ENCODE measurements at places on chromosomes 7 and 10.

- no peak for DNase-seq
Observed at GRCh38 chr7:71216211-71216610, 84.3 kb downstream of the GALNT17 start.

- no peak for DNase-seq
Observed at GRCh38 chr7:77428777-77429231, 12.7 kb upstream of the GSAP start.

- DNase-seq: no peak
Observed at GRCh38 chr7:82263920-82264782, 179.4 kb downstream of the CACNA2D1 start.

DNA sequence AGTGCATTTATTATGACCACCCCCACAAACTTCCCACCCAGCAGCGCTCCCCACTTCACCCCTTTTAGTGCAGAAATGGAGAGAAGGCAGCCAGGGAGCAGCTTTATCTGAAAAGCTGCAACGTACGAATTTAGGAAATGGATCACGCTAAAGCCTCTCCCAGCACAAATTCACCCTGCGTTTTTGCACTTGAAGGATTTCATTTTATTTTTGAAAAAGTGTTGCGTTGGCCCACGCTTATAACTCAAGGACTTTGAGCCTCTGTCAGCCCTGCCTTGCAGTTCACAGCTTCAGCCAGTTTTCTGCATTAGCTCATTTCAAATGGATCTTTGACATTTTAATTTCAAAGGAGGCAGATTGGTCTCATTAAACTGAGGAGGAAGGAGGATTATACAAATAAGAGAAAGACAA is 556.1 kb downstream of the KCNMA1 start:
- no peak for DNase-seq

DNA sequence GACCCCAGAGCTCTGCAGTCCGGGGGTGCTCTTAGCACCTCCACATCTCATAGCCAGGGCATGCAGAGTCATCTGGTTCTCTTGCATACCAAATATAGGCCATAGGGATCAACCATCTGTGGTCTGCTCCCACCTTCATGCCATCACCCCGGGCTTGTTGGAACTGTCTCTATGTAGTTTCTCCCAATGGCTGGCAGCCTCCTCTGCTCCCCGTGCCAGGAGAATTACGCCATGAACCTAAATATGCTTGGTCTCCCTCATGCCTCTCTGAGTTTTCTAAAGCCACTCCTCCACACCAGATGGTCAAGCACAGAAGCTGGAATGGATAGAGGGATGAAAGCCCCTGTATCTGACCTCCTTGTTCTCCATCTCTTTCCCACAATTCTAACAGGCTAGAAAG is 302.6 kb upstream of the MYO3A start:
- DNase-seq: no peak

DNA sequence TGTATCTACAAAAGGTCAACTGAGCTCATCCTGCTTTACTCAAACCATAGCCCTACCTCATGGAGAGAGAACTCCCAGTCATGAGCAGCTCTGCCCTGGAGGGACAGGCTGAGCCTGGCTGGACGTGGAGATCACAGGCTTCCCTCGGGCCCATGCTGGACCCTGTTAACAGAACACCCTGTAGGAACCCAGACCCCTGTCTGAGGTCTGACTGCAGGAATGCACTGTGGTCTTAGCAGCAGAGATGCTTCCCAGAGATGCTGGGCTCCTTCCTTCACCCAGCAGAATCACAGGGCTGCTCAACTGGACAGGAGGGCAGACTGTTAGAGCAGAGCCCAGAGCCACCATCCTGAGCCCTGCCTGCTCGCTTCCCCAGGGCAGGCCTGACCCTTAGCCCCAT is 814 bp downstream of the TMEM72 start:
- no peak for DNase-seq

- DNase-seq: no peak
Observed at GRCh38 chr7:80659120-80660055, 20.9 kb downstream of the CD36 start.

DNA sequence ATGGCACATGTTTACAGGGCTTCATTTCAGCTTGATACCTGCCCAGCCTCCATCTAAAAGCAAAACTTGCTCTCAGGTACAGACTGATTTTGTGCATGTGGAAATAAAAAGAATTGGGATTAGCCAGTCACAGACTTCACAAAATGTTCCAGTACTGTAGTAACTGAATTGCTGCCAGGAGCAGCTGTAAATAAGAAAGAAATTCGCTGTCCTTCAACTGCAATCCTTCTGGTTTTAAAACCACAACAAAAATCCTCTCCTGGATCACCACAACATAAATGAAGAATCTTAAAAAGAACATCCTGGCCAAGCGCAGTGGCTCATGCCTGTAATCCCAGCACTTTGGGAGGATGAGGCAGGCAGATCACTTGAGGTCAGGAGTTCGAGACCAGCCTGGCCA is 3.9 kb upstream of the MIOS start:
- no peak for DNase-seq

DNA sequence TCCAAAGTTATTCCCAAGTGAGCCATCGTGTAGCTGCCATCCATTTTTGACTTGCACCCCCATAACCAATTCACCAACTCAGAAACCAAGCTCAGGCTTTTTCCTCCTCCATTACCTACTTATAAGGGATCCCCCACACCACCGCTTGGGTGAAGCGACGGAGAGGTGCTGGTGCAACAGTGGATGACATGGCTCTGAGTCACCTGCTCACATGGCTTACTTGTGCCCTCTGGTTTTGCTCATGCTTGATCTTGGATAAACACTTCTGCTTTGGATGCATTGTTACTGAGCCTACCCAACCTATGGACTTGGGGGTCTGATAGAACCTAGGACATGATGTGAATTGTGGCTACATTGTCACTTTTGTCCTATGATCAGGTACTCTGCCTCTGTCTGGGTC is 12.0 kb upstream of the AKR1B1 start:
- no peak for DNase-seq

- no peak for DNase-seq
Observed at GRCh38 chr10:28807760-28808613, 130.7 kb downstream of the BAMBI start.

DNA sequence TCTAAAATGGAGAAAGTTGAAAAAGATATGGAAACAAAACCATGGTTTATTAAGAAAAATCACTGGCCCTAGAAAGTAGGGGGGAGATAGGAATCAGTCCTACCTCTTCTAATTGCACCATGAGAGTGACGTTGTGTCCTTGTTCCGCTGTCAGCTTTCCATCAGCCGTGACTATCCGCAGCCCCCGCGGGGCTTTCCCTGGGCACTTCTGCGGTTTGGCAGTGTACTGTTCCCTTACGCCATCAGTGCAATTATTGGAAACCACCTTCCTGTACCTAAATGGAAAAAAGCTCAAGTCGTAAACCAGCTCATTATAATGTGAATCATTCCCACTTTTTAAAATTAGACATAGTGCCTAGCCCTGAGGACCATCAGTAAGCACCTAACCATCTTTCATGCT is 512.2 kb downstream of the SORCS1 start:
- DNase-seq: no peak

DNA sequence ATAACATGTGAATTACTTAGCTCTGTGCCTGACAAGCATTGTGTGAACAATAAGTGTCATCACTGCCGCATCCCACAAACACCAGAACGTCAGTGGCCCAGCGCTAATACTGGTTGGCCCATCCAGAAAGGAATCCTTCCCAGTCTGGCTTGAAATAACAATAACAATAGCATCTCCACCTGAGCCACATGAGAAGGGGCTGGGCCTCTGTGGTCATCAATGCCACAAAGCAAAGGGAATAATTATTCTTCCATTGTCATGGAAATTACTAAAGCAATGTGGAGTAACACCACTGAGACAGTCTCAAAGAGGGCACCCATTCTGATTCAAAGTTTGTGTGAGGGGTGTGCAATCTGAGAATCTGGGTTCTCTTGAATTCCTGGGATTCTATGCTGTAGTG is 105.7 kb upstream of the INHBA start:
- DNase-seq: no peak

DNA sequence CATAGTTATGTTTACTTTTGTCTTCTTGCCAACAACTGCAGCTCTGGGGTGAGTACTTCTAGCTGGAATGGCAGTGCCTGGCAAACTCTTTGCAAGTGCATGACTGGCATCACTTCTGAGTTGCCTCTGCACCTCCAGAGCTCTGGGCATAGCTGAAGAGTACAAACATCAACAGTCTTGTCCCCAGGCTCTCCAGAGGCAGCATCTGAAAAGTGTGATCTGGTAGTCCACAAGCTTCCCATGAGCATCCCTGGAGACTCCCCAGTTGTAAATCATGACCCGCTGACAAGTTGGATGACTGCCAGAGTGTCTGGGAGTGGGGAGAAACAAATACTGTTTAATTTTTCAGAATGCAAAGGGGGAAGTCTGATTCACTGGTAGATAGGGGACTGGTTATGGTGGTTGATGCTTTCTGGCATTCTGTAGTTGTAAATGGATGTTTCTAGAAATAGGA is 138.9 kb upstream of the CDK13 start:
- DNase-seq: no peak

GRCh38 chr7:4079956-4080355 is 602.1 kb upstream of the FOXK1 start:
- no peak for DNase-seq

GRCh38 chr10:129601737-129602136 is 134.7 kb downstream of the MGMT start:
- no peak for DNase-seq

DNA sequence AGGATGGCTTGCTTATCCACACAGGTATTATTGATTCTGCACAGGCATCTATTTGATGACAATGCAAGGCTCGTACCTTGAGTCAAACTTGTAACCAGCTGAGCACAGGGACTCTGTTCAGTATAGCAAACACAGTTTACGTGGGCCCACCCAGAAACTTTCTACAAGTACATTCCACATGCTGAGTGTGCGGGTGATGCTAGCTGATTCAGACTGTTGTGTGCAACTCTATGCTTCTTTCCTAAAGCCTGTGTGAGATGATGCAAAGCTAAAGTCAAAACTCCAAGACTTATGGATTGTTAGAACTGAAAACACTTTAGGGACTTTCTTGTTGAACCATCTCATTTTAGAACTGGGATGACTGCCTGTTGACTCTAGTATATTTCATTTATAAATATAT is 21.5 kb upstream of the CALD1 start:
- no peak for DNase-seq

GRCh38 chr7:151823566-151824372 is 53.1 kb downstream of the PRKAG2 start:
- no peak for DNase-seq

DNA sequence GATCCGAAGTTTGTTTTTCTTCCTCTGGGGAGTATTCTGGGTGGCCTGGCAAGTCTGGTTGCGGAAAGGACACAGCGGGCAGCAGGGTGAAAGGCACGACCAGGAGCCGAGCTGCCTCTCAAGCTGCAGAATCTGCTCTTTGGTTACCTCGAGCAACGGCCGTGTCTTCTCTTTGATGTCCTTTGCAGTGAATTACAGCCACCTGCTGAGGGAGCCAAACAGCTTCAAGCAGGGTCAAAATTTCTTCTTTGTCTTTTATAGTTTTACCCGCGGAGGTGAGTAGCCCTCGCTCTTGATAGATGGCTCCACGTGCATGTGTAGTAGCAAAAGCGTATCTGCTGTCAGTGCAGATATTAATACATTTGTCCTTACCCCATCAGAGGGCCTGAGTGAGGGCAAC is 177.3 kb upstream of the MBL2 start:
- DNase-seq: no peak

DNA sequence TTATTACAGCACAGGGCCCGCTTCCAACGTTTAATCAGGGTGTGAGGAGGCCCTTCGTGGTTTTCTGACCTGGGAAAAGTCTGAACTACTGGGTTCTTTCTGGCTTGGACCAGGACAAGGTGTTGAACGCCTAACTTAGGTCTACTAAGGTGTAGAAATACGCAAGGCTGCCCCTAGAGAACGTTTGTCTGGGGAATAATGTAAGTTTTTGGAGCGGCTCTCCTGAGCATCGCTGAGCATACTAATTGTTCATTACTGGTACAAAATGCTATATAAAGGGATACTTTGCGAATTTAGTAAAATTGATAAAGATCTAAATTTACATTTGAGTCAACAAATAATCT is 32.4 kb upstream of the TOMM7 start:
- DNase-seq: no peak

- DNase-seq: no peak
Observed at GRCh38 chr7:116277070-116277469, 66.7 kb downstream of the TES start.

DNA sequence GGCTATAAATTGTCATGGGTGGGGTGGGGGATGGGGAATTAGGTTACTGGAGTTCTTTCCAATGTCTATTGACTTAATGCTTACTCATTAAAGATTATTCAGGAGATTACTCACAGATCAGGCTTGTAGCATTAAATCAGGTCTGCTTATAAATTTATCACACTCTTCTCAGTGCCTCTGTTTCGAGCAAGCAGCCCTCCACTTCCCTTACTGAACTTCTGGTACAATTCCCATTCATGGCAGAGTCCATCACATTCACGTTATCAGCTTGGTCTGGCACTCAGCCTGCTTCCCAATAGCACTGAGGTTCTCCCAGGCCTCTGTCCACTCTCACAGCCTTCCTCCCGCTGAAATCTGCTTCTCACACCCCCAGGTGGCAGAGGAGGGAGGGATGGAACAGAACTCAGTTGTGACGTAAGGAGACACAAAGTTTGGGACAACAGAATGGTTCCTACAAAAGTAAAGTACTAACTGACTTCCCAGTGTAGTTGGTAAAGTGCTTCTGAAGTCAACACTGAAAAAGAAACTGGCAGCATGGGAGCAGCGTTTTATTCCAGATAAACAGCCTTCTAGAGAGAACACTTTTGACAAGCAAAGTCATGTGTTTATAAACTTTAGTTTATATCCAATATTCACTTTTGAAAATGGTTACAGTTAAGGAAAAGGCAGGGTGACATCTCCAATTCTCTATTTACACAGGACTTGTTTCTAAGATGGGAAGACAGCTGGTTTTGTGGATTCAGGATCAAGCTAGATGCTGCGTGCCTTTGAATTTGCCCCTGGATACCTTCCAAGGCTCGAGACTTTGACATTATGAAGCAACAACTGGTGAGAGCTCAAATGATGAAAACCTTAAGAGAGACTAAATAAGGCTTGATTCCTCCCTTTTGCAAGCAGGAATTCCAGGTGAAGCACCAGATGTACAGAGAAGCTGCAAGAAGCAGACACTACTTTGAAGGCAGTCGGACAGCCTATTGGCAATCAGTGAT is 81.4 kb downstream of the ATXN7L1 start:
- DNase-seq: no peak

- DNase-seq: no peak
Observed at GRCh38 chr7:86932038-86932512, 127.4 kb downstream of the ELAPOR2 start.
